Fibroblast of skin of abdomen (primary cell): ENCODE measurements at places on chromosomes 16 and 17.

DNA sequence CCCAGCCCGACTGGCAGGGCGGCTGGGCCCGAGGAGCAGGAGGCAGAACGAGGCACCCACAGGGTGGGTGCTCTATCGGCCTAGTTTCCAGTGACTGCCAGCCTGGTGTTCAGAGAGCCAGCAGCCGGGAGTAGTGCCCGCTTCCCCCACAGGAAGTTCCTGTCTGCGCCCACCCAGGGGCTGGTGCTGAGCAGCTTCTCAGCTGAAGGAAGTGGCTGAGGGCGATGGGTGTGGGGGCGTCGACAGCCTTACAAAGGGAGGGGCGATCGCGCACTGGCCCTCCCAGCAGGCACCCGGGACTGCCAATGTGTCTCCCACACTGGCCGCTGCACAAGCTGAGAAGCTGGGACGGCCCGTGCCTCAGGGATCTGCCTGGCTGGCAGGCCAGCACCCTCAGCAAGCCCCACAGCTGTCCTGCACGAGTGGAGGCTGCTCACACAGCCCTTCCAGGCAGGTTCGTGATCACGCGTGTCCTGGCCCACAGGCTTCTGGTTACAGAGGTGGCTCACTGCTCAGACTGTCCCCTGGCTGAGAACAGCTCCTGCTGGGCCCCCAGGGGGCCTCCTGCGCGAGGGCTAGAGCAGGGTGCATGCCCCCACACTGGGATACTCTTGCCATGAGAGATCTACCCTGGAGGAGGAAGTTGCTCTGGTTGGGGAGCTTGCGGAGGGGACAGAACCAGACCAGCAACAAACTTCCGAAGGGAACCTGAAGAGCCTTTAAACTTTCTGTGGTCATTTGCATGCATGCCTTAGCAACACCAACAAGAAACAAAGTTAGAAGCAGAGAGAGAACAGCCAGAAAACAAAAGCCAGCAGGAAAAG, 2.5 kb downstream of the RNF166 start:
- no peak for DNase-seq

- DNase-seq: no peak
Observed at GRCh38 chr16:4604401-4604800, 10.3 kb downstream of the UBALD1 start.

DNA sequence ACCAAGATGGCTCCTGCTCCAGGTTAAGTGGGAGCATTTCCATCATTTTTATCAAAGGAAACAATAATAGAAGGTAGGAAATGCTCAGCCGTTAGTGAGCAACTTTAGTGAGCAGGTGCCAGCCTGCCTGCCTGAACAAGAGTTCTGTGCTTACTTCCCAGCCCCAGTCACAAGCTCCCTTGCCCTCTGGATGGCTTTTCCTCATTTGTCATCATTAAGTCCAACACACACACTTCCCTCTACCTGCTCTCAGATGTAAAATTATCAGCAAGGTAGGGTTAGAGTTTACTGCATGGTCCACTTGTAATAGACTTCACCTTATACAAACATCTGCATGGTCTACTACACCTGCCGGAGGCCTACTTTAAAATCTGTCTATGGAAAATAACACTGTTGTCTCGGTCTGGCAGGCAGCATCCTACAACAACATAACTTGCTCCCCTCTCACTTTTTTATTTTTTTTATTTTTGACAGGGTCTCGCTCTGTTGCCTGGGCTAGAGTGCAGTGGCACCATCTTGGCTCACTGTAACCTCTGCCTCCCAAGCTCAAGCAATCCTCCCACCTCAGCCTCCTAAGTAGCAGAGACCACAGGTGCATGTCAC, 12.7 kb downstream of the TEX2 start:
- no peak for DNase-seq

- DNase-seq: peak; percentile 29
Observed at GRCh38 chr17:75738218-75738802, 17.1 kb downstream of the ITGB4 start.

DNA sequence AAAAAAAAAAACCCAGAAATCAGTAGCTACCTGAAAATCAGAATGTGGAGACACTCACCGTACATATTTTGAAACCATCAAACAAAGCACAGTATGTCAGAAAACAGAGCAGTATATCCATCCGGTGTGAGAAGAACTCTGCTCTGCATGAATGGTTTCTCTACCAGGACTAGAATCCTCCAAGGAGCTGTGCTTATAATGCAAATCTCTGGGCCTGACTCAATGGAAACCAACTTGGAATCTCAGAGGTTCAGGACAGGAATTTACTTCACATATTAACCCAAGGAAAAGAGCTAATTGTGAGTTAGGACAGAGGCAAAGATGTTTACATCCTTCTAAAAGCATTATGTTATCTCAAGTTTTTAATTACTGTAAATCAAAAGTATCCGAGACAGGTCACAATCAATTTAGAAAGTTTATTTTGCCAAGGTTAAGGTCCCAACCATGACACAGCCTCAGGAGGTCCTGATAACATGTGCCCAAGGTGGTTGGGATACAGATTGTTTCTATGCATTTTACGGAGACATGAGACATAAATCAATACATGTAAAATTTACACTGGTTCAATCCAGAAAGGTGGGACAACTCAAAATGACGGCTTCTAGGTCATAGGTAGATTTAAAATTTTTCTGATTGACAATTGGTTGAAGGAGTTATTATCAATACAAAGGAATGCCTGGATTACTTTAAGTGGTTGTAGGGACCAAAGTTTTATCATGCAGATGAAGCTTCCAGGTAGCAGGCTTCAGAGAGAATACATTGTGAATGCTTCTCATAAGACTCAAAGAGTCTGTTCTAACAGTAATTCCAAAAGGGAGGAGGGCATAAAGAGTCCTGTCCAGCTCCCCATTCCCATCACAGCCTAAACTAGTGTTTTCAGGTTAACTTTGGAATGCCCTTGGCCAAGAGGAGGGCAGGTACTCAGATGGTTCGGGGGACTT, 164.1 kb downstream of the CDH8 start:
- DNase-seq: no peak

DNA sequence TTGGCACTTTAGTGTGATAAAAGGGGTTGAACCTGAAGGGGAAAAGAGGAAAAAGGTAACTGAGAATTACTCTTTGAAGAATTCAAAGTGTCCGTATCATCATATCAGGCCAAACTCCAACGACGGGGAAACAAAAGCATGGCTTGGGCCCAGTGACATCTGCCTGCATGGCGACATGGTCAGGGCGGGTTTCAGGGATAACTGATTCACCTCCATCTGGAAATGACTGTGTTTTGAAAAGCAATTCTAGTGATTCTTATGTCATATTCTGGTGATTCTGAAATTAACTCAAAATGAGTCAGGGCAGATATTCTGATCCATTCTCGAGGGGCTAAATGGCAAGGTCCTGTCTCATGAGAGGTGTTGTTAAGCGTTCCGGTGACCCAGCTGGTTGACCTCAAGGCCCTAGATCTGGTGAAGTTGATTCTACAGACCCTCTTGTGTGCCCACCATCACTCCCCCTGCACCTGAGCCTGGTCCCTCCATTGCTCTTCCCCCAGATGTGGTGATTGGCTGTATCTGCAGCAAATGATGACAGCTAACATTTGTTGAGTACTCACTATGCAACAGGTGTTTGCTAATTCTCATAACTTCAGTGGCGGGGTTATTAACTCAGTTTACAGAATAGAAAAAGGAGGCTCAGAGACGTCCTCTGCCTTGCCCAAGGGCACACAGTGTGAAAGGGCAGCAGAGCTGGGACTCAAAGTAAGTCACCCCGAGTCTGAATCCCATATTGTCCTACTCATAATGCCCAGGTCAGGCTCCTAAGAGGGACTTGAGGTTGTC, 251.8 kb downstream of the MAF start:
- no peak for DNase-seq

DNA sequence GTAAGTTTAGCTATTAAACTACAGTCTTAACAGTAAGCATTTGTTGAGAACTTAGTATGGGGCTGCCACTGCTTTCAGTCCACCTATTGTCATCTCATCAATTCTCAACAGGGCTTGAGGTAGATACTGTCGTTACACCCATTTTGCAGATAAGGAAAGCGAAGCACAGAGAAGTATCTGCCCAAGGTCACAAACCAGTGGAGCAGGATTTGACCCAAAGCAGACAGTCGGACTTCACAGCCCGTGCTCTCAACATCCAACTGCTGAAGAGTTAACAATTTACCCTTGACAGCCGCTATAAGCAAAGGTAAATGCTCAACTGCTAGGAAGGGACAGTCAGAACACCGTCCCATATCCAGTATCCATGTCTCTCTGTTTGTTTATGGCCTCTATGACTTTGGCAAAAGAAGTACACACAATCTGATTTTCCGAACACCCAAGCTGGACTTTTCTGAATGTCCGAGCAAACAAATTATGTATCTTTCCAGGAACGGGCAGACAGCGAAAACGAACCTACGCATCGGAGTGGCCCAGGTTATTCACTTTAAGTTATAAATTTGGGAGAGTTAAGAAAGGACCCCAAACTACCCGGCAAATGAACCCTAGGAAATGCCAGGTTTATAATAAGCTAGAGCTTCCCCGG, 1.2 kb downstream of the SIAH1 start:
- peak; percentile 30 for DNase-seq

- DNase-seq: no peak
Observed at GRCh38 chr16:76059186-76059585, 218.0 kb upstream of the CNTNAP4 start.

- DNase-seq: peak; percentile 52
Observed at GRCh38 chr16:57795431-57795878, 6.8 kb downstream of the KIFC3 start.

DNA sequence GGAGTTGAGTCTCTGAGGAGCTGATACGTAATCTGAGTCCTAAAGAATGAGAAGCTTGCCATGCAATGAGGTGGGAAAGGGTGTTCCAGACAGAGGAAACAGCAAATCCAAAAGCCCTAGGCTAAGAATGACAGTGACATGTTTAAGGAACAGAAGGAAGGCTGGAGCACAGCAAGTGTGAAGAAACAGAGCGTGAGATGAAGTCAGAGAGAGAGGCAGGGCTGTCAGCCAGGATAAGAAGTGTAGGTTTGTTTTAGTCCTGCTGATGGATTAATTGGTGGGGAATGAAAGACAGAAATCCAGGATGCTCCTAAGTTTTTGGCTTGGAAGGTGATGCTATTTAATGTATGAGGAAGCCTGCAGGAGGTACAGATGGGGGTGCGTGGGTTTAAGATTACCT, 14.5 kb downstream of the MMP28 start:
- DNase-seq: no peak

DNA sequence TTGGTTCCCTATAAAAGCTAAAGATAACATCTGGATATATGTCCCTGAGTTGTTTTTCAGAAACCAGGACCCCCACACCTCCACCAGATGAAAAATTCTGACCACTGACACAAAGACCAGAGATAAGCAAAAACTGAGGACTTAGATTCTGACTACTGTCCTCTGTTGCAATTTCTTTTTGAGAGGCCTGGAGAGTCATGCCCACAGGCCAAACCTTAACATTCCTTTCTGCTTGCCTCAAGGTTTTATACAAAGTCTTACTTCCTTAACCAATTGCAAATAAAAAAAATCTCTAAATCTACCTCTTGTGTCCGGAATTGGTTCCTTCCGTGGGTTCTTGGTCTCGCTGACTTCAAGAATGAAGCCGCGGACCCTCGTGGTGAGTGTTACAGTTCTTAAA, 228.5 kb downstream of the ABCC12 start:
- peak; percentile 8 for DNase-seq

- DNase-seq: no peak
Observed at GRCh38 chr17:70181866-70182265, 12.5 kb downstream of the KCNJ2 start.

- DNase-seq: no peak
Observed at GRCh38 chr17:50539762-50540559, 7.0 kb upstream of the SPATA20 start.

DNA sequence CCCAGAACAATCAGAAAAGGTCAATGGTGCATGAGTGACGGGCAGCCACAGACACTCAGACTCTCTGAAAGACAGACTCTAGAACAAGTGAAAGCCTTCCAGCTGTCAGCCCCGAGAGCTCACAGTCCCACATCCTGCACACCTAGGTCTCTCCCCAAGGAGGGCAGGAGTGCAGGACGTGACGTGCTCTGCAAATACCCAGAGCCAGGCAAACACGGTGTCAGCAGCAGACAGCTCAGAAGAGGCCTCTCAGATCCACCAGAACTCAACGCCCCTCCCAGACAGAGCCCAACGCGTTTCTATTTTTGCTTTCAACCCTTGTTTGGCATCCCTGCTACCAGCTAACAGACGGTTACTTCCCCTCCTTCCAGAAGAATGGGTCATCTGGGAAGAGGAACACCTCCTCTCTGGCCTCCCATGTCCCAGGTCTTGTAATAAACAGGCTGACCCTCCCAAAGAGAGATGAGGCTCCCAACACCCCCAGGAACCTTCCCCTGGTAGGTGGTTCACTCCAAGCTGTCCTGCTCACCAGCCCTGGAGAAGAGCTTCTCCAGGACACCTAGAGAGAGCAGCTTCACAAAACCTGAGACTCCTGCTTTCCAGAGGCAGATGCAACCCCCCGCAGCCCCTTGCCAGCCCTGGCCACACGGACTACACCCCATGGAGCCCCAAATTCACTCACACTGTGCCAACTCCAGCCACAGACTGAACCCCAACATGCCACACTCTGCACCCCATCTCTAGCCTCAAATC, 7.6 kb downstream of the PITPNM3 start:
- DNase-seq: no peak

- no peak for DNase-seq
Observed at GRCh38 chr17:69043098-69043734, 17.5 kb downstream of the ABCA9 start.

DNA sequence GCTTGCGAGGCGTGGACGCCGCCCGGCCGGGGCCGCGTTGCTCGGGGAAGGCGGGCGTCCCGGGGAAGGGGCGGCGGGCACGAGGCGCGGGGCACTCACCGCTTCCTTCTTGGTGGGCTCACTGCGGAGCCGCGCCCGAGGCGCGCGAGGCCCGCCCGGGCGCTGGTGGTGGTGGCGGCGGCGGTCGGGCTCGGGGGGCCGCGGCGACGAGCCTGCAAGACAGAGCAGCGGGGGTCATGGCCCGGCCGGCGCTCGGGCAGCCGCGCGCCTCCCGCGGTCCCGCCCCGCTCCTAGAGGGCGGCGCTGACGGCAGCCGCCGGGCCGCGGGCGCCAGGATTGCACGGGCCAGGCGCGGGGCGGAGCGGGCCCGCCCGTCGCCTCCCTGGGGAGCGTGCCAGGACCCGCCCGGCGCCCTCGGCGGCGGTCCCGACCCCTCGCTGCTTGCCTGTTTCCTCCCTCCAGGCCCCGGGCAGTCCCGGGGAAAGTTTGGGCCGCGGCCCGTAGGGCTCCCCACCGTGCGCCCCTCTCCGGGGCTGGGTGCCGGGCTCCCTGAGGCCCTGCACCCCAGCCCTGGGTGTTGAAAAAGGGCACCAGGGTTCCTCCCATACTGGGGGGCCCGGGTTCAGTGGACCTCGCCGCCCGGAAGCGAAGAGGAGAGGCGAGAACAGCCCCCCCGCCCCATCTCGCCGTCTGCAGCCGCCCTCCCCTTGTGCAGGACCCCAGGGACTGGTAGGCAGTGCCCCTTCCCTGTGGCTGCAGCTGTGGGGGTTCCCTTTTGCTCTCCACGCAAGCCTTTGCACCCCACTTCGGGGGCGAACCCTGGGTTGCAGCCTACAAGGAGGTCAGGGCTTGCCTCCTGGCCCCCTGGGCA, at the start of gene C16orf74:
Gene C16orf74 (minus strand): TSS at position 270 of the 871 bp plus-strand sequence. CDS start 15,879 bp downstream, outside the sequence.
- peak; percentile 45 for DNase-seq

GRCh38 chr16:79962962-79963361, 362.4 kb upstream of the MAF start:
- DNase-seq: no peak

GRCh38 chr16:11112723-11113348, 143.2 kb downstream of the SOCS1 start:
- DNase-seq: no peak
